ENCODE measurements at places on chromosomes 2 and 18. TPM values are rescaled to one million over a fixed set of nuclear protein-coding genes. Genes with fewer than 3 reads are reported as not detected.

DNA sequence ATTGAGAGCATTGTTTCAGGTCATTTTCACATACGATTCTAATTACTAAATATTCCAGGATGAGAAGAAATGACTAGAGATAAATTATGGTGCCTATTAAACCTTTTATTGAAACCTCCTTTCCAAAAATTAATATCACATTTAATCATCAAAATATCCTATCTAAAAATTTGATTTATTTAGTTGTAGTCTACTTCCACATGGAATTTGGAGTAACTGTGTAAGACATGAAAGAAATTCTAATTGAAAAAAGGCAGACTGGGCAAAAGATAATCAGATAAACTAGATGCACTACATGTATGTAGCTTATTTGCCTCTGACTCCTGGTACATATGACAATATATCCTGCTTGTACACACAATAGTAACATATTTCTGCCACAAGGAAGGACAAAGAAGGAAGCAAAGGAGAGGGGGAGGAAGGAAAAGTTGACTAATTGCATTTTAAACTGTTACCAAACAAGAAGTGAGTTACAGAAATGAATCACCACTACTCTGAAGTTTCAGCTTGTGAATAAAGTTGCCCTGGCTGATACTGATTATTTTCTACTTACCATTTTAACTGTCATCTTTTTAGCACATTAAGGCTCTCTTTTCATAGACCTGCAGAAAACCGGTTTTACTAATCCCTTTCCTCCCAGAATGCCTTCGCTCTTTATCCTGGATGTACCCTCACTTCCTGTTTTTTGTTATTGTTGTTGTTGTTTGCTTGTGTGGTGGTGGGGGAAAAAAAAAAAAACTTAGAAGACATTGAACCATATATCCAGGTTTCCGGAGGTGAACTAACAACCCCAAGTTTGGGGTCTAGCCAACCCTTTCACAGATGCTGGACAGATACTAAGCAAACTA, 28.4 kb downstream of the NRXN1 start:
- DNase-seq, result no peak

DNA sequence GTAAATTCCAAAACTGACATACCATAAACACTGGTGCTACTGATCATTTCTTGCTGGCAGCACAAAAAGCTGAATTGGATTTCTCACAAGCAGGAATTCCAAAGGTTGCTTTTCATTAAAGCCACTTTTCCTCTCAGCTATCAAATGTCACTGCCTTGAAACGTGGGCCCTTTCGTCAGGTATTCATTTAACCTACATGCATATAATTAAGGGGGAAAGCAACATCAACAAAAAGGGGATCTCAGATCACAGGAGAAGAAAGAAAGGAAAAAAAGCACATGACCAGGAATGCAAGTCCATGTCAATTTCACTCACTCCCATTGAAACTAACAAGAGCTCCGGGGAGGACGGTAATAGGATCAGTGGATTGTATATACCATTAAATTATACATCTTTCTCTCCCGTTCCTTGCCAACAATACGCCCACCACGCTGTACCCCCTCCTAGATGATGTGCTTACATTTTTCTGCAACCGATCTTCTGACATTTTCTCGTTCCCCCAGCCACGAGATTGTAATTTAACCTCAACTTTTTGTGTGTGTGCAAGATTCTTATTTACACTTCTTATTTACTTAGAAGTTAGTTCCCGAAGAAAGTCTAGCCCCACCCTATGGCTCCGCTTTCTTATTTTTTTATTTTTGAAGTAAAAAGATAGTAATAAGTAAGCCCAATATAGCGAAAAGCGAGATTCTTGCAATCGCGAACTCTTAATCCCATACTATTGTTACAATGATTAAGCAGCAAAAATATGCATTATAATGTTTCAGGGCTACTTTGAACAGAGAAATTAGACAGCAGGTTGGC, 725 bp downstream of the FIGN start:
- no peak for DNase-seq

Gene CD207
- 0.21 TPM for total RNA-seq

DNA sequence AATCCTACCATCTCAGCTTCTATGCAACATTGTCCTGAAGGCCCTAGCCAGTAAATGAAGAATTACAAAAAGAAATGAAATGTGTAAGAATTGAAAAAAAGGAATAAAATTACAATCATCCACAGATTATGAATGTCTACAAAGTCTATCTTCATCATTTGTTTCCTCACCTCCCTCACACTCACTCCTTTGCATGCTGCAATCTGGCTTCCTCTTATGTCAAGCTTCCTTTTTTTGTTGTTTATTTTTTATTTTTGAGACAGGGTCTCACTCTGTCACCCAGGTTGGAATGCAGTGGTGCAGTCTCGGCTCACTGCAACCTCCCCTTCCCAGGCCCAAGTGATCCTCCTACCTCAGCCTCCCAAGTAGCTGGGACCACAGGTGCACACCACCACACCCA, 129.0 kb downstream of the CABYR start:
- no peak for DNase-seq

Gene RAD51AP2
- total RNA-seq, result 0.11 TPM

DNA sequence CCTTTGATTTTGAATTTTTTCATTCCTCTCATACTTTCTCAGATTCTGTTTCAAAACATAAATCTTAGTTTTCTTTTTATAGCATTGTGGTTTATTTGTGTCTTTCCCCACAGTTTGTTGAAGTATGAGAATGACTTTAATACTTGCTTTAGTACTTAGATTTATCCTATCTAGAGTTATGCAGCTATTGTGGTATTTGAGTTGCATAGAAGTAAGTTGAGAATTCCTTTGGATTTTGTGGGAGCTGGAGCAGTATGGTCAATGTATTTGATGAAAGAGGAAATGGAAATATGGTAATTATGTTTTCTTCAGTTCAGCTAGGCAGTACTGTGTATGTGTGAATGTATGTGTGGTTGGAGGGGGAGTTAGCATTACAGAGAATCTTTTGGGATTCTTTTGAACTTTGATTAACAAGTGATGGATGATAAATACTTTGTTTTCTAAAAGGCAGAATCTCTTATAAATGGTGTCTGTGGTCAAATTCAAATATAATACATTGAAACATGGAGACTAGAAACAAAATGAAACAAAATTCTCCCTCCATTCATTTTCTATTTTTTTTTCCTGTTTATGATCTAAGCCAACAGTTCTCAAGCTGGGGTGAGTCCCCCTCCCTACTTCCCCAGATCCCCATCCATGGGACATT, 3.0 kb downstream of the ACVR2A start:
- no peak for DNase-seq

DNA sequence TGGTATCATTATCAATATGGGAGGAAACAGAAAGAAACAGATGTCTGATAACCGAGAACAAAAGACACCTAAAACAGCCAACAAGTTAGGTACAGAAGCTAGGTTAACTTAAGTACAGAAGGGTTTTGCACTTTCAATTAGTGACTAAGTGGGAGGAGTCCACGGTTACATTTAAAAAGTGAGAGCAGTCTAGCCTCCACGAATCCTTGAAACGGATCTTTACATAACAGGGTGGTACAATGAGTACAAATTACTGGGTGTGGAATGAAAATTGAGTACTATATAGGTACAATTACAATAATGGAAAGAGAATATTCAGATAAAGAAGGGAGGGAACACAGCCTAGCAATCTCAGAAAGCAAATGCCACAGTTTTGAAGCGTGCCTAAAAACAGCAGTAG, 76.6 kb downstream of the TLK1 start:
- no peak for DNase-seq

Gene HDHD2
- total RNA-seq, result 33.4 TPM

Gene ZNF892
- 2.2 TPM for total RNA-seq

GRCh38 chr2:207815254-207815653, 45.5 kb upstream of the FZD5 start:
- no peak for DNase-seq

Gene GALR1
- total RNA-seq, result 0.16 TPM

Gene COL4A4
- 0.40 TPM for total RNA-seq

DNA sequence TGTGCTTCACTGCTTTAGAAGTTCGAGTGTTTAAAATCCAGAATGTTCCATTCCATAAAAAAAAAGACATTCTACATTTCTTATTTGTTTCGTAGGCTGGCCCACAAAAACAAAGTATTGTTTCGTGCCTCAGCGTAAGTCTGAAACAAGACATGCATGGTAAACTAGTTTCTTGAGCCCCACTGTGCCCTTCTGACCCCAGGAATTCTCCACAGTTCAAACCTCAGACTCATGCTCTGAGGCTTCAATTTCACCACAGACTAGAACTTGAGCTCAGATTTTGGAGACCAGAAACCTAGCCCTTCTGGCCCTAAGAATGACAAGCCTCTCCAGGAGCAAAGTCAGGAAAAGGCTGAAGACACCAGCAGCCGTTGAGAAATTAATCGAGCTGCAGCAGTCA, 151.5 kb downstream of the SLC8A1 start:
- no peak for DNase-seq

DNA sequence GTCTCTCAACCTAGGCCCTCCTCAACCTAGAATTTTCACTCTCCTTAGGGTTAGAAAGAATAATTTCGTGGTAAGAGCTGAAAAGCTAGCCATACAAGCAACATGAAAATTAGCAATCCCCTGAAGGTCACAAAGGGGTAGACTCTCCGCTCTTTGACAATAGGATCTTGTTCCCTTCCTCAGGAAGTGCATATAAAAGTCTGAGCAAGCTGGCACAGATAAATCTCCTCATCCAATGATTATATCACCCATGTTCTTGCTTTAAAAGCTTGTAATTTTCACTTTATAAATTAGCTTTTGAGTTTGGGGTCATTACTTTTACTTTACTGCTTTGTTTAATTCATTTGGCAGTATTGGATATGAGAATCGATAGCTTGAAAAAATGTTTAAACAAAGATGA, 852.3 kb upstream of the CRIM1 start:
- DNase-seq, result no peak

- DNase-seq, result no peak
Measured at GRCh38 chr2:167972746-167973145, 274.6 kb downstream of the STK39 start.

DNA sequence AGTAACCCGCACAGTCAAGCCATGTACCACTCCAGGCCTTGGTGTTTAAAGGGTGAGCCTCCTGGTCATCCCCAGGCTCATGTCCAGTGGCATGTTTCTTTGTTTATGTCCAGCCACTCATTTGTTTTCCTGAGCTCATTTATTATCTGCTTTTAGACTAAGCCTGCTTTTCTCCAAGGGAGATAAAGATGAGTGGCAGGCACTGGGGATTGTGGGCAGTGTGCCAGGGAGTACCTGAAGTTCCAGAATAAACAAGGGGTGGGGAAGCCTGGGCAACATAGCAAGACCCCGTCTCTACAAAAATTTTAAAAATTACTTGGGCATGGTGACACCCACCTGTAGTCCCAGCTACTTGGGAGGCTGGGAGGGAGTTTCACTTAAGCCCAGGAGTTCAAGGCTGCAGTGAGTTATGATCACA, 1.9 kb downstream of the ANXA4 start:
- no peak for DNase-seq

DNA sequence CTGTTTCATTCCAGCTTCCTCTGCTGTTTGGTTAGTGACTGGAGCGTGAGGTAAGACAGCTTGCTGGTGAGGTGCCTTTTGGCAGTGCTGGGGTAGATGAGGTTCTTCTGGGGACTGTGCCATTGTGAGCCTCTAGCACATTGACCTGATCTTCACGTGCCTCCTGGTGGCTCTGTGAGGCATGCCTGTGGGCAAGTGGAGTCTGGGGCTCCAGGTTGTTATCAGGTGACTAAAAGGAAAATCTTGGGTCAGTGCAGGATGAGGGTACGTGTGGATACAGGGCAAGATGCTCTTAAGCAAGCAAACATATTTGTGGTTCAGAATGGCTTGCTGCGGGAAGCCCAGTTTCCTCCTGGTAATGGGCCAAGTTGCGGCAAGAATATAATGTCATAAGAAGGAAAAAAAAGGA, 75.4 kb downstream of the FHOD3 start:
- no peak for DNase-seq

DNA sequence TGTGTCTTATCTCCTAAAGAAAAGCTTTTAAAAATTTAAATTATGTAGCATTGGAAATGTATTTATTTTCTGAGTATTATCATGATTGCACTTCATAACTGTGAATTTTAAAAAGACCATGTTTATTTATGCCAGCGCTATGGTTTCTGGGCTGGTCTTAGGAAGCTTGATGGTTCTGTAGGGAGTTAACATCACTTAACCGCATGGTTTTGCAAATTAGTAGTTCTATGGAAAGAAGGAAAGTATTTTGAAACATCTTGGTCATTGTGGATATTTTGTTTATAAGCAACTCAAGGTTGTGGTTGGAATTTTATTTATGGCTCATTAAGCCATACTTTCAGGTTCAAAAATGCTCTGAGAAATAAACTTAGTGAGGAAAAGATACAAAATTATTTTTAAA, 549.4 kb downstream of the STK39 start:
- no peak for DNase-seq

DNA sequence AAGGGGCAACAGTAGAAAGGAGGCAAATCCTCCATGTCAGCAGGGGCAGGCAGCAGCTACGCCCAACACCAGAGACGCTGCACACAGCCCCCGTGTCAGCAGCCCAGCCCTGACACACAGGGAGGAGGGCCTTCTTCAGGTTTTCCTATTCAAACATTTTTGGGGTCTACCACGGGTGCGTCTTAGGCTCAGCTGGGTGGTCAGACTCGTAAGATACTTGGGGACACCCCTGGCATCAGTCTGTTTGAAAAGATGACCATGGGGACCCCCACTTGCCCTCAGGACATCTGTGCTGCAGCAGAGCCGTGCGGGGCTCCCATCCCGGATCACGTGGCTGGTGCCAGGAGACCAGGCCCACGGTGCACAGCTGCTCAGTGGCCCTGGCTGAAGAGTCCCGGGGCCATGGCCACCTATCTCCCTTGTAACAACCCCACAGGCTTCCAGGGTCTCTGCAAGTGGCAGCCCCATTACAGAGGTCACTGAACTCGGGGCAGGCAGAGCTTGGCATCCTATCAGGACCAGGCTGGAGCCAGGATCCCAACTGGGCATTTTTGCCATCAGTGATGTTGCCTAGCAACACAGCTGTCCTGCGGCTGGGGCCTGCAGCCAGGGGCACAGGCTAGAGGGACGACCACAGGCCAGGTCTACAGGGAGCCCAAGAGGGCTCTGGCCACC, 82.5 kb downstream of the EDAR start:
- DNase-seq, result peak; percentile 16

GRCh38 chr18:11880586-11881304, 27.4 kb downstream of the MPPE1 start:
- DNase-seq, result no peak

Gene STPG4
- 0.21 TPM for total RNA-seq

- DNase-seq, result no peak
Measured at GRCh38 chr2:186755066-186755465, 61.2 kb downstream of the FAM171B start.

DNA sequence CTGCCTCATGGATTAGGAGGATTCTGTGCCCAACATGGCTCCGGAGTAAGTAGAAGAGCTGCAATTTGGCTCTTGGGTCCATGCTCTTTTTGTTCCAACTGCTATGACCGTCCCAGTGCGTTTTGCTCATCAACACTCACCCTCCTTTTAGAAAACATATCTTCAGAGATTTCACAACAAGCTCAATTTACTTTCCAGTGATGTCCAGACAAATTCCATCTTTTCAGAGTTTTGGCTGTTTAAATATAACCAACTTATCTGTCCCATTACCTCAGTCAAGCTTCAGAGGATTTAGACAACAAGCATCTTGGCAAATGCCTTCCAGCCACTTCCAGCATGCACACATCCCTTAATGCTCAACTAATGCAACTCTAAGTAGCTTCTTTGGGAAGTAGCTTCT, 6.9 kb upstream of the SLC14A2 start:
- no peak for DNase-seq

Gene RESP18
- total RNA-seq, result not detected

Measured in colonic mucosa (tissue), 4 donors.